ENCODE measurements at places on chromosomes 6 and 20.

DNA sequence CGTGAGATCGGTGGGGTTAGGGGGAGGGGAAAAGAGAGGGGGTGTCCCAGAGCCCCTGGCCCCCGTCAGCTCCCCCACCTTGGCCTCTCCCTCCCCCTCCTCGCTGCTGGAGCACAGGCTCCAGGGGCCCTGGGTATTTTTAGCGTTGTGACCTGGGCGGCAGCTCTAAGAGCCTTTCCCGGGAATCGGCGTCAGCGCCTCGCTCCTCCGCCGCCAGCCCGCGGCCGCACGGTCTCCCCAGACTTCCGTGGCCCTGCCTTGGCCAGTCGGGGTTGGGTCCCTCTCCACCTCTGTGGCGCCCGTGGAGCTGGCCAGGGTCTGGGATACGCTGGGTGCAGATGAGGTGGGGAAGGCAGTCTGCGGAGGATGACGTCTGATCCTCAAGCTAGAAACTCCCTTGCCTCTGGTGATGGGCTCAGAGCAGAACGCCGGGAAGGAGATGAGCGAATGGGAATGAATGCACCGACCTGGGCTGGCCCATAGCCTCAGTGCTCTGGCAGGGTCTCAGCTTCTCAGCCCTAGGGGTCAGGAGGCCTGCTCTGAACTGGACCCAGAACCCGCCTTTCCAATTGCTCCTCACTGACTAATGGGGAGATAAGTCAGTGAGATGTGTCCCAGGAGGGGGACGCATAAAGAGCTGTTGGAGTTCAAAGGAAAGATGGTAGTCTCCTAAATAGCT, 883 bp upstream of the DBNDD2 start:
- DNase-seq: no peak

- no peak for DNase-seq
Measured at GRCh38 chr6:161169035-161169434, 104.8 kb downstream of the AGPAT4 start.

DNA sequence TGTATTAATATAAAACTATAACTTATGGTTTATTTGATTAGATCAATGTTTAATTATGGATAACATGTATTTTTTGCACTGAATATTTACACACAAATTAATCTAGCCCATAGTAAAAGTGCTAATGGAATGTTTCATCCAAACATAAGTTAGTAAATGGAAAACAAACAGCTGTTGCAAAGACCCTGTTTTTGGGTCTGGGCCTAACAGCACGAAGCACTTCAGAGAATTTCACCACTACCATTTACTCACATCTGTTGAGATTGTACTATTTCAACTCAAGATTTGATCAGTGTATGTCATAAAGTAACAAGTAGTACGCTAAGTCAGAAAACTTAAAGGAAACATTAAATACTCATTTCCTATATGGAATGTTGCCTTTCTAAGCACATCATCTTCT, 359.6 kb downstream of the LAMA2 start:
- no peak for DNase-seq

DNA sequence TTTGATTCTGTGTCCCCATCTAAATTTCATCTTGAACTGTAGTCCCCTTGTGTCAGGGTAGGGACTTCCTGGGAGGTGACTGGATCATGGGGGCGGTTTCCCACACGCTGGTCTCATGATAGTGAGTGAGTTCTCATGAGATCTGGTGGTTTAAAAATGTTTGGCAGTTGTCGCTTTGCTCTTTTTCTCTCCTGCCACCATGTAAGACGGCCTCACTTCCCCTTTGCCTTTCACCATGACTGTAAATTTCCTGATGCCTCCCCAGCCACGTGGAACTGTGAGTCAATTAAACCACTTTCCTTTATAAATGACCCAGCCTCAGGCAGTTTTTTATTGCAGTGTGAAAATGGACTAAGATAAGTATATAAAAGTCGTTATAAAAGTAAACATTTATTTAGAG, 80.5 kb upstream of the SGK1 start:
- DNase-seq: no peak

- DNase-seq: no peak
Measured at GRCh38 chr20:58103961-58104360, 124.5 kb downstream of the ANKRD60 start.

DNA sequence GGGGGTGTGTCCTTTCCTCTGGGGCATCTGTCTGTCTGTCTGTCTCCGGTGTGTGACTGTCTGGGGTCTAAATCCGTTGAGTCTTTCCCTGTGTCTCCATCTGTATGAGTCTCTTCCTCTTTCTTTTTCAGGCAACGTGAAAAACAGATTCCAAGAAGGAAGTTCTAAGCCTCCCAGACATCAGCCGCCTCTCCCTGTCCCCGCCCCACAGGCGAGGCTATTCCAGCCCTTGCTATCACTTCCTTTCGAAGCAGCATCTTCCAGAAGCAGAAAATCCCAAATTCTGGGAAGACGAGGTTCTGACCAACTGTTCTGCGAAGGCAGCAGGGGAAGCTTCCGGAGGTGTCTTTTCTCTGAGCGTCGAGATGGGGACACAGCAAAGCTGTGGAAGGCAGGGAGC, 34.0 kb downstream of the PMEPA1 start:
- no peak for DNase-seq

GRCh38 chr6:119346936-119347335, 2.6 kb downstream of the MAN1A1 start:
- no peak for DNase-seq

DNA sequence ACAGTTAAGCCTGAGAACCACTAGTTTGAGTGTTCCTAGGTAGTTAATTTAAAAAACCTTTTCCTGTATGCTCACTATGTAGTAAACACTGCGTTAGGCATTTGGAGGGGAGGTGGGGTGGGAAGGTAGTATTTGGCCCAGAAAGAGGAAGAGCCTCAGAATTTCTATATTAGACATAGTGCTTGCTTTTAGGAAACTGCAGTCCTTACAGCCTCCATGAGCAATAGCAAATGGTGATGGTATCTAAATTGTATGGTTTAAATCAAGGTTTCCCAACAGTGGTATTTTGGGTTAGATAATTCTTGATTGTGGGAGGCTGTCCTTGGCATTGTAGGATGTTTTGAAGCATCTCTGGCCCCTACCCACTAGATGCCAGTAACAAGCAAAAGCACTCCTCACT, 61.5 kb upstream of the RIPOR2 start:
- no peak for DNase-seq

GRCh38 chr6:161590961-161591627, 317.2 kb upstream of the AGPAT4 start:
- DNase-seq: no peak

- DNase-seq: no peak
Measured at GRCh38 chr6:74519163-74519562, 686.7 kb downstream of the COL12A1 start.

- DNase-seq: no peak
Measured at GRCh38 chr6:84774985-84775284, 10.5 kb upstream of the TBX18 start.

- no peak for DNase-seq
Measured at GRCh38 chr6:129030215-129030614, 147.3 kb downstream of the LAMA2 start.

DNA sequence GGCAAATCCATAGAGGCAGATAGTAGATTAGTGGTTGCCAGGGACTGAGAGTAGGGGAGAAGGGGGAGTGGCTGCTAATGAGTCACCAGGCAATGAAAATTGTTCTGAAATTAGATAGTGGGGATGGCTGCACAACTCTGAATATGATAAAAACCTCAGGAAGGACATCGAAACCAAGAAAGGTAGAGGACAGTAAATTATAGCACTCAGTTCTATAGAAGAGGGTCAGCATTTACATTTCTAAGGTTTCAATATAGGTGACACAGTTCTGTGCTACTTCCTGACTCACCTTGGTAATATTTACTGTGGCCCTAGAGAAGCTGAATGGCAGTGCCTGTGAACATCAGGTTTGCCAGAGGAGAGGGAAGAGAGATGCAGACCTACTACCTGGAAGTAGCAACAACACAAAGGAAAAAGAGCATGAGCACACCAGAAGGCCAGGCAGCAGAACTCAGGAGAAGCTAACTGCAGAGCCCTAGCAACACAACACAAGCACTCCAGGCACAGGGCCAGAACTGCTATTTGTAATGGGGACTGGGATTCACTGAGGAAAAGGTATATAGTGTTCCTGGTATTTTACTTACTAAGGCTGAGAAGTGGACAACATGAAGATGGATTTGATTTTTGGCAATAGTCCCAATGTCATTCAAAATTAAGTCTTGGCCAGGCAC, 75.9 kb downstream of the PLCG1 start:
- no peak for DNase-seq

Measured in neural crest cell (in vitro differentiated cells).